ENCODE measurements at places on chromosomes 2 and 18.
A peak's percentile ranks its signal among the peaks of the same experiment; 100 is the strongest.

DNA sequence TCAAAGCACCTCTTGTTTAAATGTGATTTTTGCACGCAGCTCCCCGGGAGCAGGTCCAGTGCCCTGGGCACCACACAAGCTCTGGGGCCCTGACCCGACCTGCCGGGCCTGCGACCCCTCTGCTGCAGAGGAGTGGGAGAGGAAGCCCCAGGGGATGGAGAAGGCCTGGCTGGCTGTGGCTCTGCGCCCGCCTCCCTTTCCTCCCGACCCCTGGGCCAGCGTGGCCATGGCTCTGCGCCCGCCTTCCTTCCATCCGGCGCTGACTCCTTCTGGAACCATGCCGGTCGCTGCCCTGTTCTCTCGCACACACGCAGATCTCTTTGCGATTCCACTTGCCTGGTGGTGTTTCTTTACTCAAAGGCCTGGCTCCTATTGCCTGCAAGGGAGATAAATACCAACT, 166.5 kb upstream of the SALL3 start:
- no peak for DNase-seq

GRCh38 chr2:195343942-195344530, 313.0 kb upstream of the SLC39A10 start:
- no peak for DNase-seq

DNA sequence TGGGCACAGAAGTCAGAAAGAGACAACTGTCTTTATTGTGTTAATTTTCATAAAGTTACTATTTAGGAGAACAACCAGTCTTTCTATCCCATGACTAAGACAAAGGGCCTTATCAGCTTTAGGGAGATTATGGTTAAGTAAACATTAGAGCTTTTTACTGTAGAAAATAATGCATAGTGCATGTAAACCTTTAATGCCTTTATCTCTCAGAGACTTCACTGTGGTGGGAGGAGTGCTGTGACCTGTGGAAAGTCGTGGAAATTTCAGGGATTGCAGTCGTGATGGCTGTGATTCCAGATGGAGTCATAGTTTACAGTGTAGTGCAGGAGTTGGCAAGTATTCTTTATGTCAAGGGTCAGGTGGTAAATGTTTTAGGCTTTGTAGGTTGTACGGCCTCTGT, 15.8 kb downstream of the ZNF236 start:
- DNase-seq: no peak

DNA sequence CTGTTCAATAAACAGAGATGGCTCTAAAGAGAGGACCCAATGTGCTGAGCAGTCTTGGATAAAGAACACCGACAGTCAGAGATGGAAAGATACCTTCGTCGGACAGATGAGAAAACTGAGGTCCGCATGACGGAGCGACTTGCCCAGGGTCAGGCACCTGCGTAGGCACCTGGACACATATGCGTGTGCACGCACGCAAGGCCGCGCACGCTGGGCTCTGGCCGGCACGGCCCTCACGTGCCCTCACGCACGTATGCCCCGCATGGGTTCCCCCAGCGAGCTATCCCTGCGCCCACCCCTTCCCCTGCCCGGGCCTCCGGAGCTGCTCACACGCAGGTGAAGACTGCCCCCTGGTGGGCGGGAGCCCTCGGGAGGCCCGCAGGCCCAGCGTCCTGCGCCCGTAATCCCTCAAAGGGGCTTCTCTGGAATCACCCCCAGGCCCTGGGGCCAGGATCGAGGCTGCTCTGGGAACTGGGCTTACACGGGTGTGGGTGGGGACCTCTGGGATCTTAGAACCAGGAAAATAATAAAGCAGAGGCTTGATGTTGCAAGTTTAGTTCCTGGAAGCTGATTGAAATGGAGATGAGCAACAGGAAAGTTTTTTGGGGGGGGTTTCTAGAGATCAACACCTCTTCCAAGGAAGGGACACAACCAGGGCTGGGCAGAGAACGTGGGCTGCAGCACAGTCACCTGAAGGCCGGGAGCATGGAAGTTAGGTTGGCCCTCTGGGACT, 246.3 kb downstream of the TNS1 start:
- peak; percentile 42 for DNase-seq

DNA sequence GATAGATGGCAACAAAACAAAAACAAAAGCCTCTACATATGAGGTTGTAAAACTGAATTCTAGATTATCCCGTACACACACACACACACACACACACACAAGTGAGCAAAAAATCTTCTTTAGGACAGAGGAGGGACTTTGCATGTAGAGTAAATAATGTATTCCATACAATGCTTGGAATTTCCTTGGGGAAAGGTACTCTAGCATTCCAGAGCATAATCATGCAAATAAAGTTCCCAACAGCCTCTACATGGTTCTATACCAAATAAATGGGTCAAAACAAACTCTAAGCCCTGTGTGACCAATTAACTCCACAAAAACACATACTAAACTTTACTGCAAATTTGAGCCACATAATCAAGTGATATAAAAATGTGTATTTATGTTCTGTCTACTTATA, 191.4 kb downstream of the RBM43 start:
- DNase-seq: no peak

- no peak for DNase-seq
Observed at GRCh38 chr18:34923911-34924310, 117.3 kb upstream of the MAPRE2 start.

- no peak for DNase-seq
Observed at GRCh38 chr2:27954221-27954673, 63.7 kb downstream of the BABAM2 start.

- no peak for DNase-seq
Observed at GRCh38 chr18:3821524-3821923, 371.6 kb downstream of the TGIF1 start.

DNA sequence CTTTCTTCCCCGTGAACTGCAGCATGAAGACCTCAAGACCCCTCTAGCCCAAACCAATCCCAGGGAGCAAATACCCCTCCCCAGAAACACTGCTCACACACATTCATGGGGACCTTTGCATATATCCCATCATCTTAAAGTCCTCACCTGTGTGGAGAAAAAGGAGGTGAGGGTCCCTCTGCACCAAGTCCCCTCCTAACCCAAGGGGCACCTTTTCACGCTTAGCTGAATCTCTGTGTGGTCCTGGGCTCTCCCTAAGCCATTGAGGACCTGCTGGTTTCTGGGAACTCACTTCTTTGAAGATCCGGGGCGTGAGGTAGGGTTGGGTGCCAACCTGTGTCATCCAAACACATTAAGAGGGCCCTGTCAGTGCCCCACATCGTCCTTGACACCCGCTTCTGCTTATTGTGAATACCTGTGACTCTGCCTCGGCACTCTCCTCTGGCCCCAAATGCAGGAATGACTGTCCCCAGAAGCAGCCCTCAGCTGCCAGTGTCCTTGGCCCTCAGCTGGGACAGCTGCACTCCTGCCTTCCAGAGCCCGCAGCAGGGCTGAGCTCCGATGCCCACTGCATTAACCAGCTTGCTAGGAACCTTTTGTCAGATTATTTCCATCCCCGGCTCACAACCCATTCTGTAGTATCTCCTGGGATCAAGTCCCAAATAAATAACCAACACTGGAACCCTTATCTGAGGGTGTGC, 41.3 kb upstream of the ITM2C start:
- no peak for DNase-seq

- no peak for DNase-seq
Observed at GRCh38 chr2:224412141-224413015, 10.5 kb upstream of the FAM124B start.

DNA sequence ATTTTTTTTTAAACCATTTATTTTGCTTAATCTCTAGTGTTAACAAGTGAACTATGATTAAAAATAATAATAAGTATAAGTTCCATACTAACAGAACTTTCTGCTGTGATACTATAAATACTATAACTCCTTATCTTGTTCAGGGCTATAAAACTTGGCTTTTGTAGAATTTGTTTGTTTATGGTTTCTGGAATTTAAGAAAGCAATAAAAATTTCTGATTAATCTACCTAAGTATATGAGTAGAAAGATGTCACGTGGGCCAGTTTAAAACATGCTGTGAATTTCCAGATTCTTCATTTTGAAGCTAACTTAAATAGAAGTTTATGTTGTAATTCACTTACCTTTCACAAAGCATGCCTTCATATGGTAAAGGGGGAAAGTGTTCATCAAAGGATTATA, 1236.3 kb upstream of the ACVR2A start:
- DNase-seq: no peak

DNA sequence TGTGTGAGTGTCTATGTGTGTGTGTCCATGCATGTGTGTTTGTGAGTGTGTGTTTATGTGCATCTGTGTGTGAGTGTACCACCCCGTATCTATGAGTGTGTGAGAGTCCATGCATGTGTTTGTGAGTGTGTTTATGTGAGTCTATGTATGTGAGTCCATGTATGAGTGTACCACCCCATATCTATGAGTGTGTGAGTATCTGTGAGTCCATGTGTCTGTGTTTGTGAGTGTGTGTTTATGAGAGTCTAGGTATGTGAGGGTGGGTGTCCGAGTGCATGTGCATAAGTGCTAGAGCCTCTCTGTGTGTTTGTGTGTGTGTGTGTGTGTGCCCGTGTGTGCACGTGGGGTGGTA, 86.0 kb upstream of the ATG16L1 start:
- no peak for DNase-seq

DNA sequence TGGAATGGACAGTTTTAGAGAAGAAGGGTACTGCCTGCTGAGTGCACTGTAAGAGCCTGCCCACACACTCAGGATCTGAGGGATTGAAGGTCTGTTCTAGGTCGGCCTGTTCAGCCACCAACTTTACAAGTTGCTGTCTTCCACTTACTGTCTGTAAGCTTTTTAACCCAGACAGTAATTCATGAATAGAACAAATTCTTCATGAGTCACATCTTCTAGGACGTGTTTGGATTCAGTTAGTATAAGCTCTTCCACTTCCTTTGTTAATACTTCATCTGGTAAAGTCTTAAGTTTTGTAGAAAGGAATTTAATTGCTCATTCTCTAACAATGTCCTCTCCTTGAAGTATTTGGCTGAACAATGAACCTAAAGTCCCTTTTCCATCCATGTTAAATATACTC, 74.6 kb downstream of the PDE11A start:
- DNase-seq: no peak

- DNase-seq: no peak
Observed at GRCh38 chr2:233354971-233355574, 779 bp downstream of the DGKD start.

DNA sequence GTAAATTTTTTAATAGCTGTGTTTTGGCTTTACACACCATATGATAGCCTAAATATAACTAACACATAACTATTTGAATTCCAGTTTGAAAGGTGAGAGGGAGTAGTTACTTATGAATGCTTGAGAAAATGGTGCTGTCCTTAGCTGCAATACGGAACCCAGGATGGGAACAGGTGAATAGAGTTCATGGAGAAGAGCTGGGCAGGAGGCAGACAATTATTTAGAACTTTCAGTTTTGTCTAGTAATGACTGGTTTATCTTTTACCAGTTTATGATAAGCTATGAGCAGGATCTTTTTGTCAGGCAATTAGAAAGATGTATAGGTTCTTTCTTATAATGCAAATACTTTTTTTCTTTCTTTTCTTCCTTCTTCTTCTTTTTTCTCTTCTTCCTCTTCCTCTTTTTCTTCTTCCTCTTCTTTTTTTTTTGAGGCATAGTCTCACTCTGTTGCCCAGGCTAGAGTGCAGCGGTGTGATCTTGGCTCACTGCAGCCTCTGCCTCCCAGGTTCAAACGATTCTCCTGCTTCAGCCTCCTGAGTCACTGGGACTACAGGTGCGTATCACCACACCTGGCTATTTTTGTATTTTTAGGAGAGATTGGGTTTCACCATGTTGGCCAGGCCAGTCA, 25.9 kb downstream of the UBR3 start:
- no peak for DNase-seq

GRCh38 chr2:109279243-109279860, 150.3 kb downstream of the SH3RF3 start:
- no peak for DNase-seq

DNA sequence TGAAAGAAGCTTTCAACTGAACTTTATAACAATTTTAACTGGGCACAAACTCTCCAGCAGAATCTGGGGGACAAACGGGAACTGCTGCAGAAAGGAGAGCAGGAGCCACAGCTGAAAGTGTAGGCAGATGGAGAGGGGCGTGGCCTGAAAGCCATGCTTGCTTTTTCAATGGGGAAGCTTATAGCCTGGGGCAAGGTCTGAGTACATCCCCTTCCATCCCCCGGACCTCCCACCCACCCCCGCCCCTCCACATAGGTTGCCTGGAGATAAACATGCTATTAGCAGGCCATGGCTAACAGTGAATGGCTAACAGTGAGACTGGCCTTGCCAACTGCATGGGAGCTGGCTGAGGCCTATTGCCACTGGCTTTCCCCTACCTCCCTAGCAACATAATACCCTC, 317.9 kb upstream of the TANK start:
- DNase-seq: no peak

DNA sequence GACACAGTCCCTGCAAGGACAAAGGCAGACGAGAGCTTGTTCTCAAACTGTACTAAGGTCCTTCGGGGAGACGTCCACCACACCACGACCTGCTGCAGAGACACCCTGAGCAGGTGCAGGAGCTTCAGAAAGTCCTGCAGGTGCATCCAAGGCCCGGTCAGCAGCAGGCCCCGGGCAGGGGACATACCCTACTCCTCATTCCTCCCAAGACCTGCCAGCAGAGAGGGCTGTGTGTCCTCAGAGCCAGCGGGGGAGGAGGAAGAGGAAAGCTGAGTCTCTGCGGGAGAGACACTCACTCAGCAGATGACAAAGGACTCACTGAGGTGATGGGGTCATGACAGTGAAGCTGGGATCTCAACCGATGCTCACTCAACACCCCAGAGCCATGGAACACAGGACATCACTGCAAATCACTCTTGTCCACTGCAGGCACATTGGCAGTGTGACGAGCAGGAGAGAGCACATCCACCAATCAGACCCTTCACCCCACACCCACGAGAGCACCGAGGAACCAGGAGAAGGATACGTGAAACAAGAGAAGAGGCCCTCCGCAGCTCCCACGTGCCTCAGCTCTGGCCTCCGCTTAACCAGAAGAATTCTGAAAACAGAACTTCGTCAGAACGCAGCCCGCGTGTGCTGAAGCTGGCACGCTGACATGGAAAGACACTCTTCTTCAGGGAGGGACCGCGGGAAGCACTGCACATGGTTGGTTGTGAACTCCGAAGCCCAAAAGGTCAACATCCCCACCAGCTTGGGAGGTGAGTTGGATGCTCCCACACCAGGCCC, 9.3 kb downstream of the HDAC4 start:
- DNase-seq: no peak

- DNase-seq: no peak
Observed at GRCh38 chr2:26384183-26384582, 17.5 kb upstream of the DRC1 start.

All from CD4-positive, alpha-beta T cell treated with Interleukin-1 beta for 1 hour (primary cell).